SK-N-DZ (cell line): ENCODE measurements at places on chromosomes 6 and 20.

GRCh38 chr6:131641554-131641953 is 4.5 kb downstream of the ENPP3 start:
- no peak for DNase-seq

- no peak for DNase-seq
Measured at GRCh38 chr6:168078175-168078942, 653 bp downstream of the FRMD1 start.

GRCh38 chr20:20524756-20525155 is 156.9 kb downstream of the INSM1 start:
- no peak for DNase-seq

GRCh38 chr20:1474817-1475603 is 8.4 kb upstream of the NSFL1C start:
- no peak for DNase-seq

DNA sequence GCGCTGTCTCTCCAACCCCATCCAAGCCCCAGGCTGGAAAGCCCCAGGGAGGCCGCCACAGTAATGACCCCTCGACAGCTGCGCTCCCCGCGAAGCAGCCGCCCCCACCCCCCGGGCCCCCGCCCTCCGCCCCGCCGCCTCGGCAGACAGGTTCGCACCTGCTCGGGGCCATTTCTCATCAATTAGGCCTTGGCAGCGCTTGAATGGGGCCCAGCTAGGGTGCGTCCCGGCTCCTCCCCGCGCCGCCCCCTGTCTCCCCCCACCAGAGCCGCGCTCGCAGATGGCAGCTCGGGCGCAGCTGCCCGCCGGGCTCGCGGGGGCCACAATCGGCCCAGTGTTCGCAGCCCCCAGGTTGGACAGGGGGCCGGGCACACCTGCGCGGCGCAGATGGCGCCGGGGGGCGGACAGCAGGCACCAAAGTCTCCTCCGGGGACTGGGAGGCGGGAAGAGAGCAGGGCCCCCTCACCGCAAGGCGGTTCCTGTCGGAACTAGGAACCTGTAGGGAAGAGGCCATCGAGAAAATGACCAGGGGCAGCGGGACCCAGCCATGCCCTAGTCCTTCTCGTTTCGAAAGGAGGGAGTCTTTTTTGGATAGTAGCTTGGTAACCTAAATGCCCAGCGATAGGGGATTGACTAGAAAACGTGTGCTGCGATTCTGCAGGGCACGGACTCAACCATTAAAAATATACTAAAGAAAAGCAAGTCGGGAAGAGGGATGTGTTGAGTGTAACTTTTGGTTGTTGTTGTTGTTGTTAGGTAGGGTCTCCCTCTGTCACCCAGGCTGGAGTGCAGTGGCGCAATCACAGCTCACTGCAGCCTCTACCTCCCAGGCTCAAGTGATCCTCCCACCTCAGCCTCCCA is 83.2 kb upstream of the EYA2 start:
- no peak for DNase-seq

DNA sequence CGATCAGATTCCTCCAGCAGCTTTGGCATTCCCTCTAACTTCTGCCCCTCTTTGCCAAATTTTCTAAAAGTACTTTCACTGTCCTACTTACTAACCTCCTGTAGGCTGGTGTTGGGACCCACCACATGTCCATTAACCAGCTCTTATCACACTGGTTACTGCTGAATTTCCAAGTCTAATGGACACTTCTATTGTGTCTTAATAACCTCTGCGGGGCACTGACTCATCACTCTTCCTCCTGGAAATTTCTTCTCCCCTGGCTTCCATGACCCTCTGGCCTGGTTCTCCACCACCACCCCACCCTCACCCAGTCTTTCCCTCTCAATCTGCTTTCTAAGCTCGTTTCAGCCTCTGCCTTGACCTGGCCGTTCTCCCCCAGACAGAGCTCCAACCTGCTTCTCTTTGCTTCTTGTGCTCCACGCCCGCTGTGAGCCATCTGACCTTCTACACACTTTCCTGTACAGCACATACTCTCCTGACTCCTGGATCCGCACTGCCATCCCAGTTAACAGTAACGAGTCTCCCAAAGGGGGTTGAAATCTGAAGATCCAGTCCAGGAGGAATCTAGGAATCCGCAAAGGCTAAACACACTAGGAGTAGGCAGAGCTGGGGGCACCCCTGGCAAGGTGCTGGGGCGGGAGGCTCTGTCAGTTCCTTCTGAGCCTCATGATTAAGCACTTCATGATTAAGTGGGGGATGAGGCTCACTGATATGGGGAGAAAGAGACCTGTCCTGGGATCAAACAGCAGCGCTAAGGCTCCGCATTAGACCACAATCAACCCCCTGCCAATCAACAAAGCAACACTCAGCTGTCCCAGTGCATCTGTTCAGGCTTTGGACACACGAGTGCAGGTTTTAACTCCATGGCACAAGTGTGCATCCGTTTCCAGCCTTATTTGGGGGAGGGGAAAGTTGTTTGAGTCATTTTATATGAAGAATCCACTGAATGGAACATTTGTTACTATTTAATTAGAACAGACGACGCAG is 146.3 kb downstream of the LY86 start:
- DNase-seq: no peak

DNA sequence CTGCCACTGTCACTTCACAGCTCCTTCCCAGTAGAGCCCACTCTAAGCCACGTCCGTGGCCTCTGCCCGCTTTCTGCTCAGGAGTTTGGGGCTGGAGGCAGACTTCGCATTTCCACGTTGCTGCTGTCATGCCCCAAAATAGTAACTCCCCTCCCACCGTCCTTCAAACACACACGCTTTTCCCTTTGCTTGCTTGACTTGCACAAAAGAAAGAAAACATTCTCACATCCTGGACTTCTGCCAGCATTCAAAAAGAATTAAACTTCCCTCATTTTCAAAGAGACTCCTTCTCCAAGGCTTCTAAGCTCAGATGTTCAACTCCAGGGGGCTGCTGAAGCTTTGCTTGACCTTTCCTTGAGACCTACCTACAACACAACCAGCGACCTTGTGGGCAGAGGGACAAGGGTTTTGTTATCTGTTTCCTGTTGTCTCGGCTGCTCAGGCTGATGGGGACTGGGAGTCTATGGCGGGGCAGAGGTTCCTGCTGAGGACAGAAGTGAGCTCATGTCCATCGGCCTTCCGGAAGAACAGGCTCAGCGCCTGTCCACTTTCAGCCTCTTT is 263.8 kb upstream of the FOXQ1 start:
- DNase-seq: no peak

DNA sequence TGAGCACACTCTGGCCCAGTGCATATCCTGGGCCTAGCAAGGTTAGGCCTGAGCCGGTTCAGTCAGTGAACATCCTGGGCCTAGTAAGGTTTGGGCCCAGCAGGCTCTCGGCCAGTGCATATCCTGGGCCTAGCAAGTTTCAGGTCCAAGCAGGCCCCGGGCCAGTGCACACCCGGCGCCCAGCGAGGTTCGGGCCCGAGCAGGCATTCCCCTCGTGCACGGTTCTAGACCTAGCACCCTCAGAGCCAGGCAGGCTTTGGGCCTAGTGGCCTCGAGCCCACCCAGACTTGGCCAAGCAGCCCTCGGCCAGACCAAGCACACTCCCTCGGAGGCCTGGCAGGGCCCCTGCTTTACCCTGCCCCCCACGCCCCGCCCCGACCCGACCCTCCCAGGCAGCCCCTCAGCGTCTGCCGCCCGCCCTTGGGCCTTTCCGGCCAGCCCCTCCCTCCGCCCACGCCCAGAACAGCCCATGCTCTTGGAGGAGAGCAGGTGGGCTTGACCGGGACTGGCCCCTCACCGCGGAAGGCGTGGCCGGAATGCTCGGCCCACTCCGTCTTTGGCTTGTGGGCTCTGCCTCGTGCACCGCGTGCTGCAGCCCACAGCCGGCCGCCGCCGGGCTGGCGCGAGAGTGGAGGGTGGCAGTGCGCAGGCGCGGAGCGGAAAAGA is at the start of gene CTCFL:
CTCFL (minus strand) TSS at position 630 of the 666 bp plus-strand sequence. CDS start 935 bp downstream, outside the sequence.
- no peak for DNase-seq

DNA sequence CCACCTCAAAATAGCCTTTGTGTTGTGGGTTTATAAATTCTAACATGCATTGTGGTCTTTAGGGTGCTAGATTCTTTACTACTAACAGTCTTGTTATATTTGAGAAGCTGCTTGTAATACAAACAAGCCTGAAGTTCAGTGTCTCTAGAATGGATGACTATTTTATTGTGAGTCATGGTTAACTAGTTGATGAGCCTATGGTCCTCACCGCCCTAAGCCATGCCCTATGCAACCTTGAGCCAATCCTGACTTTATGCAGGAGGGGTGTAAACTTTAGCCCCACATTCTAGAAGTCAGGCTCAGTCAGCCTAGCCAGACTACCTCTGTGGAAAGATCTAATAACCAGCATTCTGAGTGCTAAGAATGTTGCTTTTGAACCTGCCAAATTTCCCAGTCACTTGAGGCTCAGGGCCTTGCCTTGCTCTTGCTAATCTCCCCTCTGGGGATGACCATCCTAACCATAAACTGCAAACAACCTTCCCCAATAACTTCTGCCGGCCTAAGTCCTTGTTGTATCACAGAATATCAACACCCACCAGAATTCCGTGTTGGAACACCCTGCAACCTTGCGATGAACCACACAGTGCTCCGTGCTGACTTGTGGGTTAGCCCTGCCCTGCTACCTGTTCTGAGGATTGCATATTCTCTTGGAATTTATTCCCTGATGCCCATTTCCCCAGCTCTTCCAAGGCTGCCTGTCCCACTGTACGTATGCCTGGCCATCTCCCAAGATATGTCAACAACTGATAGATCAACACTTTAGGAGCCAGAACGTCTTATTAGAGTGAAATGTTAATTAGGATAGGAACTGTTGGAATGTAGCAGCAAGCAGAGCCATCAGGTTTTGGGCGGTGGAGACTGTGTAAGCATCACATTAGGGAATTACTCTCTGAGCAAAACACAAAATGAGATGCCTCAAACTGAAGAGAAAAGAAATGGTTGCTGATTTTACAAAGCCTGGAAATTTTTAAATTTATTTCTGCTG is 71.7 kb upstream of the CEP85L start:
- DNase-seq: no peak

DNA sequence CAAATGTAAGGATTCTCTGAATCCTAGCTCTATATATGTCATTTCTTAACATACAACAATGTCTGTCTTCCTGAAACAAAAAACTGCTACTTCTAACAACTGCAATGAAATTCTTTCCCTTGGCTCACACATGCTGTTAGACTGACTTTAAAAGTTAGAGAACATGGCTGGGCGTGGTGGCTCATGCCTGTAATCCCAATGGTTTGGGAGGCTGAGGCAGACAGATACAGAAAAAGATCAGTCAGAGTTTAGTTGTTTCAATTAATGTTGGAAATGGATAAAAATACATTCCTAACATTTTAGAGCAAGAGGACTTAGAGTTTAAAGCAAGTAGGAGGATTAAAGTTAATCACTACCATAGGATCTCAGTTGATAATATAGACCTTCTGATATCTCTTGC is 28.7 kb upstream of the KIAA1586 start:
- DNase-seq: no peak

GRCh38 chr6:45003387-45003786 is 324.7 kb upstream of the RUNX2 start:
- no peak for DNase-seq

GRCh38 chr20:17619351-17620093 is 49.6 kb downstream of the DSTN start:
- DNase-seq: no peak

GRCh38 chr20:1833216-1833615 is 62.0 kb upstream of the SIRPA start:
- no peak for DNase-seq

DNA sequence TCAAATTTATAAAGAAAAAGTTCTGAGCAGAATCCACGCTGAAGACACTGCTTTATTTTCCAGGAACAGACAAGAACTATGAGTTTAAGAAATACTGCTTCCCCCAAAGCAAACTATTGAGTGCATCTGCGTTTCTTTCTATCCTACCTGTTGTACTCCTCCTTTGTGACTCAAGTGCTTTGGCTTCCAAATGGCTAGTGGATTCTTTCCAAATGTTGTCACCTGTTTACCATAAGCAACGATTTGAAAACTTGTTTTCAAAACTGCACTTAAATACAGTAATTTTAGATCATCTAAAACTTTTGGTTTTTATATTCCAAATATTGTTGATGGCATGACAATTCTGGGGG is 9.5 kb downstream of the PXDC1 start:
- DNase-seq: no peak

- DNase-seq: no peak
Measured at GRCh38 chr20:62570897-62571668, 71.2 kb upstream of the SLCO4A1 start.

DNA sequence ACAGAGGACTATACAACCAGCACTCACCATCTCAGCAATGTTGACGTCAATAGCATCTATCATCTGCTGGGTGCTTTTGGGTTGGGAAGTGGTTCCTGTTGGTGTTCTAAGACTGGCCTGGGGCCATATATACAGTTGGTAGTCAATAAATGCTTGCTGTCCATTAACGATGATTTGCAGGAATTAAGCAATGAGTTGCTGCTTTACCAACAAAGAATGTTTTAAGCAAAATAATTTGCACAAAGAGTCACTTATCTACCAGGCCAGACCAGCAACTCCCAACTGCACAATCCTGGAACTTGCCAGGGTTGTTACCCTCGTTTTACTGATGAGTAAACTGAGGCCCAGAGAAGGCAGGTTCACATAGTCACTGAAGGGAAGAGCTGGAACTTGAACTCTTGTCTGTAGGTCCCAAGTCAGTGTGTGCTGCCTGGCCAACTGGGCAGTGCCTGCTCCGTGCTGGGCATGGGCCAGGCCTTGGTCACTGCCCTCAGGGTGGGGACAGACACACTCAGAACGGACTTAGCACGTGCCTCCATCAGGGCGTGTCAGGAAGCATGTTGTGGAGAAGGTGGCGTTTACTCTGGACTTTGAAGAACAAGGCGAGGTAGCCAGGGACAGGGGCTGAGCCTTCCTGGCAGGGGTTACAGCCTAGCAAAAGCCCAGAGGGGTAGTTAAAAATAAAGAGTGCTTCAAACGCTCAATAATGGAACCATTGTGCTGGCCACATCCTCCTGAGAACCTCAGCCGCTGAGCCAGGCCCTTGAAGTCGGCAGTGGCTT is 2.5 kb upstream of the SRC start:
- no peak for DNase-seq

- DNase-seq: no peak
Measured at GRCh38 chr6:26224940-26225847, 138.0 kb downstream of the HFE start.

DNA sequence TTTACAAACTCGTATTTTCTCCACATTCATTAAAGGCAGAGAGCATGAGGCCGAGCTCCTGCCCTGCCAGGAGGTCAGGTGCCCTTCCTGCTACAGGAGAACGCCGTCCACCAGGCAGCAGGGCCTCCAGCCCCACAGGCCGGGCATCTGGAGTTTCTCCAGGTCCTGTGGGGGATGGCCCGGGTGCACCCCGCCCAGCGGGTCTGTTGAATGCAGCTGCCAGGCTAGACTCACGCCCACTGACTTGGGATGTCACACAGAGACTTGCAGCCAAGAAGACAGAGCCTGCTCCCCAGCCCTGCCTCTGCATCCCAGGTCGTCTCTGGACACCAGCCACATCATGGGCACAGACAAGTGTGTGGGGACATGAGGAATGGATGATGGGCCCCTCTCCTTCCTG is 376.4 kb downstream of the CDH4 start:
- DNase-seq: no peak

DNA sequence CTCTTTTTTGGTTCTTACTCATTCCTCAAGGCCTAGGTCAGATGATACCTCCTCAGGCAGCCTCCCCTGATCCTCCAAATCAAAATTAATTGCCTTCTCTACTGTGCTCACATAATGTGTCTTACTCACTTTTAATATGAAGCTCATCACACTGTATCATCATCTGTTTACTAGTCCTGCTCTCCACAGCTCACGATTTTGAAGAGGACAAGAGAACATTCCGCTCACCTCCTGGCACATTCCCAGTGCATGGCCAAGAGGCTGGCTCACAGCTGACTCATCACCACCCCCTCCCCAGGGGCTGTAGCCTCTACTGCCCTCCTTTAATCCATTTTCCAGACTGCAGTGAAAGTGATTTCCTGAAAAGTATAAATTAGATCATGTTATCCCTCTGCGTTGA is 133.1 kb downstream of the ALDH8A1 start:
- DNase-seq: no peak
